ENCODE measurements at places on chromosomes 2 and 18.
A peak's percentile ranks its signal among the peaks of the same experiment; 100 is the strongest.

GRCh38 chr2:231132129-231132528 lies 7.3 kb upstream of the HTR2B start:
- no peak for DNase-seq

GRCh38 chr2:109507217-109507616 lies 106.5 kb downstream of the SEPTIN10 start:
- no peak for DNase-seq

DNA sequence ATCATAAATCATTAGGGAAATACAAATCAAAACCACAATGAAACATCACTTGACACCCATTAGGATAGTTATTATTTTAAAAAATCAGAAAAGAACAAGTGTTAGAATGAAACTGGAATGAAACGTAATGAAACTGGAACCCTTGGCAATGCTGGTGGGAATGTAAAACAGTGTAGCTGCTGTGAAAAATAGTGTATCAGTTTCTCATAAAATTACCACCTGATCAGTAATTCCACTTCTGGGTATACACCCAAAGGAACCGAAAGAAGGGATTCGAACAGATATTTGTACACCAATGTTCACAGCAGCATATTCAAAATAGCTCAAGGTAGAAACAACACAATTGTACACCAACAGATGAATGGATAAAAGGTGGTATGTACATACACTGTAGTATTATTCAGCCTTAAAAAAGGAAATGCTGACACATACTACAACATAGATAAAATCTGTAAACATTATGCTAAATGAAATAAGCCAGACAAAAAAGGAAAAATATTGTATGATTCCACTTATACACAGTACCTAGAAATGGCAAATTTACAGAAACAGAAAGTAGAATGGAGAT lies 27.0 kb downstream of the ROCK1 start:
- no peak for DNase-seq

GRCh38 chr2:173415431-173416381 lies 61.0 kb downstream of the CDCA7 start:
- peak; percentile 64 for DNase-seq

DNA sequence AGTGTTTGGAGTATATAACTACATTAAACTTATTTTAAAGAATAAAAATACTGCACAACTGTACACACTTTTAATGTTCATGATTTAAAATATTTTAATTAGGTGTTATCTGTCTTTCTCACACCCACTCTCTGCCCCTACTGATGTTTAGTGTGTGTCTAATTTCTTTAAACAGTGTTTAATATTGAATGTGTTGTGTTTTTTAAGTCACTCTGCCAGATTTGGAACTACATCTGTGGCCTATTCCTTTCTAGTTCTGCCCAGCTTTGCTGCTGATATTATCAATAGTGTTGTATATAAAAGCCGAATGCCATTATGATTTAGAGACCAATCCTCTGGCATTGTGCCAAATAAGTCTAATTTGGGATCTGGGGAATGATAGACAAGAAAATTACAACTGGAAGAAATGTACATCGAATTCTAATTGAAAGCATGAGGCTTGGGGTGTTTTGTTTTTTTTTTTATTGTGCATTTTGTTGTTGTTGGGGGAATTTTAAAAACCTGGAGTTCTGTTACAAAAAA lies 398.0 kb downstream of the CPS1 start:
- no peak for DNase-seq

- DNase-seq: no peak
Observed at GRCh38 chr18:2150566-2150965, 420.7 kb downstream of the METTL4 start.

DNA sequence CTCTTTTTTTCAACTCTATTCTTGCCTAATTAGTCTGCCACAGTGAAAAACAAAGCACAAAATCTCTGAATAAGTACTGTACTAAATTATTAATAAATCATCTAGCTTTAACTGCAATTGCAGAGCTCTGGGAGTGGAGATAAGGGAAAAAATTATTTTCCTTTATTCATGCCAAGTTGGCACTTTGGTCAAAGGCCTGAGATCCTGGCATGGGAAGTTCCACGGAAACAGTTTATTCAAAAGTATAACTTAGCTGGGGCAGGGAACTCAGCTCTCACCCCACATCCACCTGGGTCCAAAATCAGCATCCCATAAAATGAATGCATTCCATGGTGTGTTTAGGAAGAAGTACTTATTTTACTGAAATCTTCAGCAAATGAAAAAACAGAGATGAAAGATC lies 185.2 kb upstream of the APCDD1 start:
- DNase-seq: no peak

- no peak for DNase-seq
Observed at GRCh38 chr2:39123436-39123999, 2.7 kb upstream of the SOS1 start.

DNA sequence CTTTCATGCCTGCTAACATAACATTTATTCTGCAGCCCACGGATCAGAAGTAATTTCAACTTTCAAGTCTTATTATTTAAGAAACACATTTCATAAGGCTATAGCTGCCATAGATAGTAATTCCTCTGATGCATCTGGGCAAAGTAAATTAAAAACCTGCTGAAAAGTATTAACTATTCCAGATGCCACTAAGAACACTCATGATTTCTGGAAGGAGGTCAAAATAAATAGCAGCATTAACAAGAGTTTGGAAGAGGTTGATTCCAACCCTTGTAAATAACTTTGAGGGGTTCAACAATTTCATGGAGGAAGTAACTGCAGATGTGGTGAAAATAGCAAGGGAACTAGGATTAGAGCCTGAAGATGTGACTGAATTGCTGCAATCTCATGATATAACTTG lies 77.6 kb downstream of the CCDC148 start:
- no peak for DNase-seq

GRCh38 chr2:64910972-64911433 lies 78.2 kb upstream of the SLC1A4 start:
- no peak for DNase-seq

DNA sequence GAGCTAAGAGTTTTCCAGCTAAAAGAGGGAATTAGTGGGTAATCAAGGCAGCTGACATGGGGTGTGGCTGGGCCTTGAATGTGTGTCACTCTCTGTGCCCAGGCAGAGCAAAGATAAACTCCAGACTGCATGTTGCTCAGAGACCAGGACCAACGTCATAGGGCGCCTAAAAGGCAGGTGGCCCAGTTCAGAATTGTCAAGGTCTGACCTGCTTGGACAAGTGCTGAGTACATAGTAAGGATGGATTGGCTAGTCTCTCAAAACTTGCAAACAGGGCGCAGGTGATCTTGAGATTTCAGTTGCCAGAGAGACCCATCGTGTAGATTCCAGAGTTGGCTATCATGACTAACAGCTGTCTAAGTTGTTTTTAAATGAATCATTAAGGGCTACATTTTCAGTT lies 19.0 kb downstream of the CLUL1 start:
- no peak for DNase-seq

DNA sequence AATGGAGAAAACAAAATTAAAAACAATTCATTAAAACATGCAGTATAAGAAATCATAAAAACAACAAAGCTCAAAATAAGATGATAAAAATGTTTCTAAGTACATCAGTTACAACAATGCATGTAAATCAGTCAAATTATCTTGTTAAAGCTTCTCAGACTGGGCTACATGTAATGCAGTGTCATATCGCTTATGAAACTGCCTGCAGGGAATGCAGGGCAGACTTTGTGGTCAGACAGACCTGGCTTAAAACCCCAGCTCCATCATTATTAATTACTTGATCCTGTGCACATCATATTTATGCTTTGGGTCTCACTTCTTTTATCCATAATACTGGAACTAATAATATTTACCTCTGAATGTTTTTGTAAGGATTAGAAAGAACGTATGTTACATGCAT lies 74.6 kb downstream of the PID1 start:
- DNase-seq: no peak

DNA sequence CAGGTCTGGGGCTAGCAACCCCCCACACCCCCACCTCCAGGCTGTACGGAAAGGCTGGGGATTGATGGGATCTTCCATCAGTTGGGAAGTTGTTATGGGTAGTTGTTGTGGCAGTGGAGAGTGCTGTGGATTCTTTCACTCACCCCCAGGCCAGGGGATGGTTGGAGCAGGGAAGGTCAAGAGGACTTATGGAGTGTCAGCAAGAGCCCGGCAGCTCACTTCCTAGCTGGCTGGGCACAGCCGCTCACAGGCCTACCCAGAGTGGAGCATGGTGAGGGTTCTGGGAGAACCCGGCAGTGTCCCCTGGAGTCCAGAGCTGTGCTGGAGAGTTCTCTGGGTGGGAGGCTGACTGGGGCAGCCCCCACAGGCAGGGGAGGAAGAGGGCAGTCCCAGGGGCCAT lies 122.2 kb downstream of the MSH2 start:
- DNase-seq: no peak

GRCh38 chr2:85957256-85957655 lies 68.5 kb upstream of the ST3GAL5 start:
- DNase-seq: no peak

- peak; percentile 60 for DNase-seq
Observed at GRCh38 chr2:189674374-189675112, at the start of gene ANKAR. Gene ANKAR (plus strand): TSS chr2:189674670. CDS start chr2:189676491, 1,821 bp downstream.

DNA sequence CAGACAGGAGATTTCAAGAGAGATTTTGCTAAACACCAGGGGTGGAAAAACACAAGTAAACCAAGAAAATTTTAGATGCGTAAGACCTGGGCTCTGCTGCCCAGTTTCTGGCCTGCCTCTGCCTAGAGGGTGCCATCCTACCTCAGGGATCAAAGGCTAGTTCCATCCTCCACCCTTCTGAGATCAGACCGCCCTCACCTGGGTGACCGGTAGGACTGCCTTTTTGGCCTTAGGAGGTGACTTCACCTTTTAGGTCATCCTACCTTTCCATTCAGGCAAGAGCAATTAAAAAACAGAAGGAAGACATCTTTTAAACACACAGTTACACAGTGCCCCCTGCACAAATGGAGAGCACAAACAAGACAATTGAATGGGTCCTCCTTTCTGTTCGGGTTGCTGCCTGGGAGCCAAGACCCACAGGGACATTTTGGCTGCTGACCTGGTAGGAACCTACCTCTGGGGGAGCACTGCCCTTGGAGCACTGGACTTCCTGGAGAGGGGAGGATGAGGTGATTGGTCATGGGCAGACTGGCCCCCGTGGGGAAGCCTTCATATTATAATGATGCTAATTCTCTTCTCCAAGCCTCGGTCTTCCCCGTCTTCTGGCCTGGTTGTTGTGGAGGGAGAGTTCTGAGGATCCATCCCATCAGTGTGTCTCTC lies 3.1 kb downstream of the PSD4 start:
- no peak for DNase-seq

GRCh38 chr2:110166266-110166665 lies 38.5 kb downstream of the NPHP1 start:
- DNase-seq: no peak

- no peak for DNase-seq
Observed at GRCh38 chr18:62828091-62828640, 112.8 kb downstream of the PHLPP1 start.

- DNase-seq: no peak
Observed at GRCh38 chr2:203418271-203418670, 90.1 kb downstream of the ABI2 start.

- no peak for DNase-seq
Observed at GRCh38 chr2:19363474-19363778, 5.0 kb upstream of the OSR1 start.

DNA sequence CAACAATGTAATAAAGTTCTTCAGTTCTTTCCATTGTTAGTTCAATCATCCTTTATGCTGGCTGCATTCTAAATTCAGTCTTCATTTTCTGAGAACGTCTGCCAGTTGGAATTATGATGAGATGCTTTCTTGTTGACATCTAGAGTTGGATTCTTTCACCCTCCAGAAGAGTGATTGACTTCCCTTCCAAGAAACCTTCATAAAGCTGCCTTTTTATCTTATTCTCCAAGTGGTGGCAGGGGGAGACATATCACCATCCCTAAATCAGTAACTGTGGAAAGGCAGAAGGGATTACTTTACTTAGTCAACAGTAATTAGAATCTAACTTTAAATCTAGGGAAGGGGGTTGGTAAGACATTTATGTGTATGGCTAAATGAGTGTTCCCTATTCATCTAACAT lies 86.8 kb upstream of the GULP1 start:
- no peak for DNase-seq

DNA sequence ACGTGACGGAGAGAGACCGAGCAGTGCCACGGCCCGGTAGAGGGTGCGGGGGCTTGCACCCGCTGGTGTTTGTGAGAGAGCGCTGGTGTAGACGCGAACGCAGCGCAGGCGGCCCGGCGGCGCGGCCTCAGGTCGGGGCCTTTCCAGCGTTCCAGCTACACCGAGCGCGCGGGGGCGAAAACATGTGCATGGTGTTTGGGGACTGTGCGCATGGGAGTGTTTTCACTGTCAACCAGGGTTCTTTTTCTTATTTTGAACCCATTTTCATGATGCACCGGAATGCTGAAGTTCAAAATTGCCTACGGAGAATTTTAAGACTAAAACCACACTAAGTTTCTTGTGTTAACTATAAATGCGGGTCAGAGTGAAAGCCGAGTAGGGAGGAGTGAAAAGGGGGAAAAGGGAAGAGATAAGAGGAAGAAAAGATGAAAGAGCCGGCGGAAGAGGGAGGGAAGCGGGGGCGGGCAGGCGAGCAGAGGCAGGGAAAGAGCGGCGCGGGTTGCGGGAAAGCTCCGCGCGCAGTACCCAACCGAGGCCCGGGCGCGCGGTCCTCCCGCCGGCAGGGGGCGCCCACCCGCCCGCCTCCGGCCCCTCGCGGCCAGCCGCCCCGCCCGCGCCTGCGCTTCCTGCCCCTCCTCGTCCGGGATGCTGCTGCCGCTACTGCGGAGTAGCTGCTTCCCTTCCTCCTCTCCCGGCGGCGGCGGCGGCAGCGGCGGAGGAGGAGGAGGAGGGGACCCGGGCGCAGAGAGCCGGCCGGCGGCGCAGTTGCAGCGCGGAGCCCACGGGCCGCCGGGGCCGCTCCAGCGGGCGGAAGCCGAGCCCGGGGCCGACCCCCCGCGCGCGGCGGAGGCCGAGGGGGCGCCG lies at the start of gene RAB12:
RAB12 (plus strand) TSS at position 643 of the 864 bp plus-strand sequence; CDS start at position 646, 3 bp downstream.
- peak; percentile 89 for DNase-seq

DNA sequence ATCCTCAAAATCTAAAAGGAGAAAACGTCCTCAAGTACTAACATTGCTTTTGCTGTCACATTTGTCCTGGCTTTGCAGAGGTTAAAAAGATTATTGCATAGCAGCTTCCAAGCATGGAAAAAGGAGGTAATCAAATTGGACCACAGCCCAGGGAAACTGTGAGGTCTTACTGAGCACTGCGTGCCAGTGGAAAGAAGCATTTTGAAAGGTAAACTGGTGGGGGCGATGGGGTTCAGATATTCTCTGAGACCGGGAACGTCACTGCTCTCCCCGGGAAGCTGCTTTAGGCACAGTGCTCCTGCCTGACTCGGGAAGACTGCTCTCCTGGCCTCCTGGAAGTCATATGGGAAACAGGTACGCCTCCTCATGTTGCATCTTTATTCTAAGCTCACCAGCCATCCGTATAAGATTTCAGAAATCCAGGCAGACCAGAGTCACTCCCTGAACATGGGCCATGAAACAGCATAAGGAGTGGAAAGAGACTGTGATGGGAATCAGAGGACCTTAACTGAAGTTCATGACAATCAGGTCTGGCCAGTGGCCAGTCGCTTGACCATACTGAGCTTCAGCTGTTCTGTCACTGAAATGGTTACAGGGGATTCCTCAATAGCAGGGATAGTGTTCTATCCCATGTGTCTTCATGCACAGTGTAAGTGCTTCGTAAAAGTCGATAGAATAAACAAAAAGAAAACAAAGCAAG lies 284.1 kb downstream of the TRIB2 start:
- no peak for DNase-seq
